Non-pigmented ciliary epithelial cell (primary cell): ENCODE measurements at places on chromosomes 7 and 10.

GRCh38 chr10:102660888-102661657 lies 16.8 kb downstream of the TRIM8 start:
- DNase-seq, result no peak

DNA sequence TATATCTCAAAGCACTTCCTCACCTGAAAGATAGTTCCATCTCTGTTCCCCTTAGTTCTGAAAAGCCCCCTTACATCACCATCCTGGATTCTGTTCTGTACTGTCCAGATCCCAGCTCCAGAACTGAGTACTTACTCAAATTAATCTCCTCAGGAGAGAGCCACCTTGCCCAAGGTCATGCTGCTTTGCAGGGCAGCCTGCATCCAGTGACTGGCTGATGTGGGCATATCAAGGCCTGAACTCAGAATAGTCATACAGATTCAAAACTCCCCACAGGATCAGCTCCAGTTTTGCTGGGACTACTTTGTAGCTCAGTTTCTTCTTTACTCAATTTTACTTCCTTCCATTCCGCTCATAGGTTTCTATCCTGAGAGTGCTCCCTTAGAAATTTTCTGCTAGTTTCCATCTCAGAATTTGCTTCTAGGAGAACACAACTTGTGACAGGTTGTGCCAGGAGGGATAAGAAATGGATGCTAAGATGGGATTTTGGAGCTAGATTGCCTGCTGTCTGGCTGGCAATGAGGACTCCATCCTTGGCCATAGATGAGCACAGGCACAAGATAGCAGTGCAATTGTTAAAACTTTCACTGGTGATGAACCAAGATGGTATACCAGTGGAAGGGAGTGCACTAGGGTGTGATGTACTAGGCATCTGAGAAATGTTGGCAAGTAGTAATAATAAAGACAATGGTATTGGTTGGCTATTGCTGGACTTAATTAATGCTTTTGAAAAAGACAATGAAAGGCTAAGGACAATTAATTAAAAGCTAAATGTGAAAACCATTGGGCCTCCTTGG lies 17.3 kb downstream of the SRGN start:
- no peak for DNase-seq

GRCh38 chr10:104447906-104448305 lies 94.3 kb downstream of the CFAP58 start:
- no peak for DNase-seq

DNA sequence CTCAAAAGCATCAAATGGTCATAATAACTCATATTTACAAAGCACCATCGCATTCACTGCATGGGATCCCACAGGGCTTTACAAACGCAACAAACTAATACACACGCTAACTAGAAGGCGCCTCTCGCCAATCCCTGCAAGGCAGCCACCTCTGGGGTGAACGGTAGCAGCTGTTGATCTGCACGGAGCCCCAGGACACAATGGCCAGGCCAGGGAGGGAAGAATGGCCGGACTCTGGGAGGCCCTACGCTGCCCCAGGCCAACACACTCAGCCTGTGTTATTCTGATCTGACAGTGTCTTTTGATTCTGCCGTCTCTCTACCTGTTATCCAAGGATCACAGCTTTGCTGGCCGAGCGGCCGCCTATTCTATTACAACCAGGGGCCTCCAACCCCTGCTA lies 41.8 kb downstream of the HABP2 start:
- DNase-seq, result no peak

DNA sequence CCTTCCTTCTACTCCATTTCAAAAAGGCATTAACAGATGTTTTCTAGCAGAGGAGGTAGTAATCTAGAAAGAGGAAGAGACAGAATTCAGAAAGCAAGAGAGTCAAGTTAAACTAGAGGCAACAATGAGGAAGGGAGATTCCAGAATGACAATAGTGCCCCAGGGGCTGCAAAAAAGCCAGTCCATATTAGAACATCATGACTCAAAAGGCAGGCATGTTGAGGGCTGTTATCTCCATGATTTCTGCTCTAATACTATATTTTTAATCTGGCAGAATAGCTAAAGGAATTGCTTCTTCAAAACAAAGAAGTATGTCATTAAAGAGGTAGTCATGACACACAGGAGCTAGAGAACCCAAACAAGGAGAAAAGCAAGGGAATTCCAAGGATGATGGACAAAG lies 599.6 kb downstream of the INHBA start:
- DNase-seq, result peak; percentile 49

DNA sequence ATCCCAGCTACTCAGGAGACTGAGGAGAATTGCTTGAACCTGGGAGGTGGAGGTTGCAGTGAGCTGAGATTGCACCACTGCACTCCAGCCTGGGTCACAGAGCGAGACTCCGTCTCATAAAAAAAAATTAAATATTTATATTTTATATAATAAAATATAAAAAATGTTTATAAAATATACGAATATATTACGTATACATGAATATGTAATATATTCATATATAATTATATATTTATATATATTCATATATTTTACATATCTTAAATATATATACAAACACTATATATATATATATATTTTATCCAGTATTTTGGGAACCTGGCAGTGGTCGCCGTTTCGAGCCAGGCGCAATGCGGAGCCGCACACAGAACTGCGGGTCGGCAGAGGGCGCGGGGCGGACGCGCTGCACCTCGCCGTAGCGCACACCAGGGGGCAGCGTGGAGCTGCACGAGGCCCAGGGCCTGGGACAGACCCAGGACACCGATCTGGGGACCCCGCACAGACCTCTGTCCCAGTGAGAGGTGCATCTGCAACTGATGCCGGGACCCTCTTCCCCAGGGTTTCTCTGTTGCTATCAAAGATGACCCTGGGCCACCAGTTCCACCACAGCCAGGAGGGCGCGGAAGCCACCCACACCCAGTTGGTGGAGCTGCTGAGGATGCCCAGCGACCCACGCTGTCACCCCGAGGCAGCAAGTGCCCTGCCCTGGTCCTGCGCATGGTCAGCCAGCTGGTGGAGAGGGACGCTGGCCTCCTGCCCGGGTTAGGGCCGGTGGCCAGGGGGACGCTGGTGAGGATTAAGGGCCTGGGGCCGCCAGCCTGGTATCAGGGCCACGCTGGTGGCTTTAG lies 22.7 kb downstream of the AP5Z1 start:
- DNase-seq, result no peak

DNA sequence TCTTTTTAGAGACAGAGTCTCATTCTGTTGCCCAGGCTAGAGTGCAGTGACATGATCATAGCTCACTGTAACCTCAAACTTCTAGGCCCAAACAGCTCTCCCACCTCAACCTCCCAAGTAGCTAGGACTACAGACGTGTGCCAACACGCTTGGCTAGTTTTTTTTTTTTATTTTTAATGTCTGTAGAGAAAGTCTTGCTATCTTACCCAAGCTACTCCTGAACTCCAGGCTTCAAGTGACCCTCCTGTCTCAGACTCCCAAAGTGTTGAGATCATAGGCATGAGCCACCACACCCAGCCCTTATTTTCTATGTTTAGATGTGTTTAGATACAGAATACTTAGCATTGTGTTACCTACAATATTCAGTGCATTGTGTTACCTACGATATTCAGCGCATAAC lies 46.4 kb downstream of the KMT2E start:
- DNase-seq, result no peak

GRCh38 chr10:132627666-132628531 lies 90.3 kb downstream of the INPP5A start:
- DNase-seq, result peak; percentile 4

DNA sequence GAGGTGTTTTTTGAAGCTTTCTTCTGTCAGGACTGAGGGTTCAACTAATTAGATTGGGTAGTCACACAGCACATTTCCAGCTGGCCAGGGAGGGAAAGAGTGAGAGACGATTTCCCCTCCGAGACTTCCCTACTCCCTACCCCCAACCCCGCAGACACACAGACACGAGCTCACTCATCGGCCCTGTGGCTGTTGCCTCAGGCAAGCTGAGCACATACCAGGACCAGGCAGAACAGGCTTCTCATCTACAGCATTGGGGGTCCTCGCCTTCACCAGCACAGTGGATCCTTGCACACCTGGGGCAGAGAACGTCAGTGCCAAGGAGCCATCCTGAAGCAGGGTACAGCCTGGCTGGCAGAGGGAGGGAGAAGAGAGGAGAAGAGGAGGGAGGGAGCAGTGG lies 144.1 kb downstream of the TMEM178B start:
- no peak for DNase-seq

- peak; percentile 28 for DNase-seq
Measured at GRCh38 chr10:51063659-51064535, 10.4 kb upstream of the PRKG1 start.

DNA sequence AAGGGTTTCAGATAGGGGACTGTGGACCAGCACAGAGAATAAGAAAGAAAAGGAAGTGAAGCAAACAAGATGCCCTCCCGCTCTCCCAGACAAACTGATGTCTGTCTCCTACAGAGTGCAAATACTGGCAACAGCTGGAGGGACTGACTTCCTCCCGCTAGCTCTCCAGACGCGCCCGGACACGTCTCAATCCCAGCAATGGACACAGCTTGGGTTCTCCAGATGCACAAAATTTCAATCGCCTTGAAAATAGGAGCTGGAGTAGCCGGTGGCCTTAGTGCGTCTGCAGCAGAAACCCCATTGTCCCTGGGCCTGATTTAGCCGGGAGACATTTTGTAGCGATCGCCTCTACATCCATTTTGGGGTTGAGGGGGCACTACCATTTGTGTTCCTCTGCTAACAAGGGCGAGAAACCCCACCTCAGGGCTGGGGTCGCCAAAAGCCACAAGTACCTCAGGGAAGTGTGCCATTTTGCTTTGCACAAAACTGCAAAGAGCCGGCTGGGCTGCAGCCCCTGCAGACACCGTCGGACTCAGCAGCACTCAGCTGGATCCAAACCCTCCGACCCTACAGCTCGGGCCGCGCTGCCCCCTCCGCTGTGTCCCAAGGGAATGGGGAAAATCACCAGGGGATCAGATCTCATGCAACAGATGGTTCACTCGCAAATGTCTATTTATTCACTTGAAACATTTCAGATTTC lies 5.9 kb downstream of the CPA2 start:
- DNase-seq, result no peak

DNA sequence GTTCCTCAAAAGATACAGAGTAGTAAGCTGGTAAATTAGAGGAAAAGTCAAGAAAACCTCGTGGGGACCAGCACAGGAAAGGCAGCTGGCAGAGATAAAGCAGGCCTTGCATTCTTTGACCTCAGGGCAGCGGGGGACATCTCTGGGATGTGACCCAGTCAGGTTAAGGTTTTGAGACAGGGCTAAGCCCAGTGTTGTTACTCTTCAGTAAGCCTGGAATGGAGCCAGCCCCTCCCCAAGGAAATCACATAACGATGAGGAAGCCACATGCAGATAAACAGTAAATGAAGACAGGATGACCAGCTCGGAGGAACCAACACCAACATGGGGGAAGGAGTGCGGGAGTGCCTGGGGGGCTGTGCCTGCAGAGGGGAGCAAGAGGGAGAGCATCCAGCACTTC lies 99.6 kb downstream of the JAZF1 start:
- DNase-seq, result no peak

DNA sequence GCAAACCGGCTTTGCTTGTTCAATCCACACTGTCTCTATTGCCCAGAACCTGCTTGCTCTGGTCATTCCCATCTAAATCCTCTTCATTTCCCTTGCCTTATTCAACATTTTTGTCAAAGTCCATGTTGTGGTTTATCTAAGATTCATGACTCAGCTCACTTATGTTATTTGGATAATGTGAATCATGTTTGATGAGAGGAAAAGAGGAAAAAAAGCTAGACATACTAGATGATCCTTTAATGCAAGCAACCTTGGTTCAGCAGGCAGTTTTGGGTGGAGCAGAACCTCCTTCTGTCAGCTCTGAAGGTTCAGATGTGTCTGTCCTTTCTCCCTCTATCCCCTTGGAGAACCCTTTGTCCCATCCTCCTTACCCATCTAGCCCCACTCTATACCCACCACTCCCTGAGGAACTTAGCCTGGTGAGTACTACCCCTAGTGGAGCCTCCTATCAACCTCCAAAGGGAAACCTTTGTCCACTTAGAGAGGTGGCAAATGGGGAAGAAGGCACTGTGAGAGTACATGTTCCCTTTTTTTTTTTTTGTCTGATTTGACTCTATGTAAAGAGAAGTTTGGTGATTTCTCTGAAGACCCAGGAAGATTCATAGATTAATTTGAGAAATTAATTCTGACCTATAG lies 2.1 kb upstream of the SAMD9L start:
- peak; percentile 23 for DNase-seq

DNA sequence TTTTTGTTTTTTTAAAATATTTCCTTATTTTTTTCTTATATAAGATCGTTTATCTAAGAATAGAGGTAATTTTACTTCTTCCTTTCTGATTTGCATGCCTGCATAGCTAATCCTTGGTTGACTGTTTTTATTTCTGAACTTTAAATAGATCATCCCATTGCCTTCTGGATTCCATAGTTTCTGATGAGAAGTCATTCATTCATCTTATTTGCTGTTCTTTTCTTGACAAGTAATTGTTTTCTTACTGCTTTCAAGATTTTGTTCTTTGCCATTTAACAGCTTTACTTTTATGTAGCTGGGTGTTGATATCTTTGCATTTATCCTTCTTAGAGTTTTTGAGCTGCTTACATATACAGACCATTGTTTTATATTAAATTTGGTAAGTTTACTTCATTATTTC lies 437.9 kb downstream of the SDK1 start:
- no peak for DNase-seq

DNA sequence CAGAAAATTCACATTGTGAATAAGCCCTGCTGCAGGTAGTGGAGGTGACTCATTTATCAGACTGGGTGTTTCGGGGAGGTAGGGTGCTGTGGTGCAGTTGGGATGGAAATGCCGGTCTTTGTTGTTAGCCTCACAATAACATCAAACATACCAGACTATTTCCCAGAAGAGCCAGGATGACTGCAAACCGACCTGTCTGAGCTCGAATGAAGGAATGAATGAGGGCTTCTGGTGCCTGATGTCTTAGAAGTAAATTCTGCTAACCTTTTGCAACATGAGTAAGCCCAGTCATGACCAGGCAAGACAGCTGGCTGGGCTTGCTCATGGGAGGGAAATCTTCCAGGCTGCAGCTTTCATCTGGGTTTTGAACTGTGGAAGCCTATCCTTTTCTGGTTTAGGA lies 2.4 kb upstream of the VDAC2 start:
- DNase-seq, result no peak
